ENCODE measurements at places on chromosomes 16 and 17.

GRCh38 chr16:74322301-74322710 lies 25.7 kb downstream of the PSMD7 start:
- H3K4me3 ChIP-seq = no peak overlapping the region

DNA sequence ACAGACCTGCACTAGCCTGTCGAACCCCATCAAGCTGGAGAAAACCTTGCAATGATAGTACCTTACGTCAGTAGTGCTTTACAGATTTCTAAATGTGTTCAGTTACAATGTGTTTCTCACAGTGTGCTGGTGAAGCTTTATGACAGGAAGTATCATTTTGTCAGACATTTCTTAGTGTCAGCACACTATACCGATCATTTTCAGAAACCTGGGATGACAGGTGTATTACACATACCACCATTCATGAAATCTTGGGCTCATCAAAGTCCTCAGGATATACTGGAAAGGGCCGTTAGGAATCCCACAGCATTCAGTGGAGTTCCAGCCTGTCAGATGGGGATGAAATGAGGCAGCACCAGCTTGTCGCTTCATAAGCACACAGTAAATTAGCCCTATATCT lies 27.3 kb downstream of the TTC19 start:
- no peaks in the 10 kb centered on the region for H3K4me1 ChIP-seq
- no peak overlapping the region for H3K4me3 ChIP-seq
- H3K36me3 ChIP-seq = no peaks in the 10 kb centered on the region
- DNase-seq = no peak

GRCh38 chr17:56665864-56666263 lies 72.4 kb downstream of the NOG start:
- no peak overlapping the region for H3K27ac ChIP-seq
- H3K27me3 ChIP-seq = no peaks in the 10 kb centered on the region
- DNase-seq = no peak
- H3K36me3 ChIP-seq = no peaks in the 10 kb centered on the region

GRCh38 chr17:6461792-6462524 lies 17.7 kb downstream of the PIMREG start:
- H3K27me3 ChIP-seq = no peaks in the 10 kb centered on the region
- H3K4me3 ChIP-seq = no peak overlapping the region
- DNase-seq = no peak
- H3K27ac ChIP-seq = no peak overlapping the region

DNA sequence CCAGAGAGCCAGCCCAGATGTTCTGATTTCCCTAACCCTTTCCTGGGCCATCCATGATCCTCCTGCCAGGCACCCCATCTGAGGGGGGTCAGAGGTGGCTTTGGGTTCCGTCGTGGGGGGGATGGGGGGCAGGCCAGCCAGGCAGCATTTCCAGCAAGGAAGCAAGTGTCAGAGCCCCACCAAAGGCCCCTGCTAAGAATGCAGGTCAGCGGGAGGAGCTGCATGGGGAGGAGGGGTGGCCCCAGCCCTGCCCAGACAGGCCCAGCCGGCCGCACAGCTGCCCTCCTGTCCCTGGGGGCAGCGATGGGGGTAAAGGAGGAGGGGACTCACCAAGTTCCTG lies 2.3 kb upstream of the SCRN2 start:
- H3K36me3 ChIP-seq = no peaks in the 10 kb centered on the region
- peaks cover 7% of the 10 kb centered on the region for H3K4me1 ChIP-seq
- no peak overlapping the region for H3K4me3 ChIP-seq
- H3K27ac ChIP-seq = no peak overlapping the region
- no peak for DNase-seq

GRCh38 chr16:49800876-49801275 lies 55.0 kb downstream of the ZNF423 start:
- H3K27me3 ChIP-seq = no peaks in the 10 kb centered on the region
- DNase-seq = no peak
- no peak overlapping the region for H3K4me3 ChIP-seq
- no peak overlapping the region for H3K27ac ChIP-seq
- H3K4me1 ChIP-seq = no peaks in the 10 kb centered on the region

GRCh38 chr16:12575288-12575687 lies 228.4 kb downstream of the CPPED1 start:
- no peak for DNase-seq
- no peaks in the 10 kb centered on the region for H3K4me1 ChIP-seq
- H3K36me3 ChIP-seq = no peaks in the 10 kb centered on the region
- H3K27ac ChIP-seq = no peak overlapping the region
- no peaks in the 10 kb centered on the region for H3K27me3 ChIP-seq

- peak overlapping the region; percentile 75 for H3K27ac ChIP-seq
- H3K27me3 ChIP-seq = no peaks in the 10 kb centered on the region
- H3K4me3 ChIP-seq = no peak overlapping the region
- no peak for DNase-seq
Measured at GRCh38 chr16:27515874-27516353, 33.8 kb downstream of the GTF3C1 start.

- no peaks in the 10 kb centered on the region for H3K4me1 ChIP-seq
- H3K27me3 ChIP-seq = no peaks in the 10 kb centered on the region
- H3K4me3 ChIP-seq = no peak overlapping the region
Measured at GRCh38 chr16:85454171-85454872, 158.8 kb upstream of the GSE1 start.

GRCh38 chr16:71927383-71927782 lies 32.1 kb downstream of the IST1 start:
- peak; percentile 42 for DNase-seq
- H3K4me3 ChIP-seq = no peak overlapping the region
- H3K27ac ChIP-seq = peak overlapping the region; percentile 39
- no peaks in the 10 kb centered on the region for H3K36me3 ChIP-seq
- H3K4me1 ChIP-seq = no peaks in the 10 kb centered on the region
- H3K27me3 ChIP-seq = no peaks in the 10 kb centered on the region

DNA sequence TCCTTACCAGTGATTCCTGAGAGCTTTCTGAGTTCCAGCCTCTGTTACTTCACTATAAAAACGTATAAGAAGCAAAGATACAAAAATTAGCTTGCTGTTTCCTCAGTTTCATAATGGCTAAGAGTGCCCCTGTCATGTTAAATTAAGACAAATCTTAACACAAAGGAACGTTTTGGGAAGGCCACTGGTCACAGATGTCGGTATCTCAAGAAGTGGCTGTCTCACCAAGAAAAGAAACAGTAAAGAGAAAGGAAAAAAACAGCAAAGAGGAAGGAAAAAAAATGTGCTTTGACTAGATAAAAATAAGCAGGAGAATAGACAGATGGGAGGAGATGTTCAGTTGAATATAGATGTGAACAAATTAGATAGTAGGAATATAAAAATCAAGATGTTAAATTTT lies 94.8 kb upstream of the AKTIP start:
- no peaks in the 10 kb centered on the region for H3K4me1 ChIP-seq
- no peak for DNase-seq
- H3K27me3 ChIP-seq = no peaks in the 10 kb centered on the region
- H3K36me3 ChIP-seq = no peaks in the 10 kb centered on the region
- H3K27ac ChIP-seq = no peak overlapping the region
- no peak overlapping the region for H3K4me3 ChIP-seq

GRCh38 chr16:12320298-12320706 lies 343.8 kb downstream of the SNX29 start:
- no peaks in the 10 kb centered on the region for H3K27me3 ChIP-seq
- no peak overlapping the region for H3K4me3 ChIP-seq
- H3K27ac ChIP-seq = no peak overlapping the region
- no peak for DNase-seq
- no peaks in the 10 kb centered on the region for H3K36me3 ChIP-seq

GRCh38 chr16:78198288-78198687 lies 98.8 kb downstream of the WWOX start:
- no peaks in the 10 kb centered on the region for H3K36me3 ChIP-seq
- no peak overlapping the region for H3K4me3 ChIP-seq
- no peak for DNase-seq
- H3K4me1 ChIP-seq = no peaks in the 10 kb centered on the region
- H3K27ac ChIP-seq = no peak overlapping the region

DNA sequence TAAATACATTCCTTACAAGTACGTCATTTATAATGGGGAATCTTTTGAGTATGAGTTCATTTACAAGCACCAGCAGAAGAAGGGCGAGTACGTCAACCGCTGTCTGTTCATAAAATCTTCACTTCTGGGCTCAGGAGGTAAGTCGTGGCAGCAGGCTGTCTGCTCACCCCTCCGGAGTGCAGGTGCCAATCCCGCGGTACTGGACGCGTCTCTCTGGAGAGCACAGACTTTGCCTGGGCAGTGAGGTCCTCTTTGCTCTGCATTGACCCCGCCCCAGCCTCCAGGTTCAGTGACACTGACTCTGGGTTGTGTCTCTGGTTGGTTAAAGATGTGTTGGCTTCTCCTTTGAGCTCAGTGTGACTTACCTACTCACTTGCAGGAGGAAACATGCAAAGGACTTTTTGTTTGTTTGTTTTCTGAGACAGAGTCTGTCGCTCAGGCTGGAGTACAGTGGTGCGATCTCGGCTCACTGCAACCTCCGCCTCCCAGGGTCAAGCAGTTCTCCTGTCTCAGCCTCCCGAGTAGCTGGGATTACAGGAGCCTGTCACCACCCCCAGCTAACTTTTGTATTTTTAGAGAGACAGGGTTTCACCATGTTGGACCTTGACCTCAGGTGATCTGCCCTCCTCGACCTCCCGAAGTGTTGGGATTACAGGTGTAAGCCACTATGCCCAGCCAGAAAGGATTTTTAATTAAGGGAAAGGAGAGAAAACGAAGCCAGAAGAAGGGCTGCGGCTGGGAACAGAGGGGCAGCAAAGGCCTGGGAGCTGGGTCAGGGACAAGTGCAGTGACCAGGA lies 31.2 kb downstream of the RNF213 start:
- H3K4me1 ChIP-seq = no peaks in the 10 kb centered on the region
- no peaks in the 10 kb centered on the region for H3K27me3 ChIP-seq
- no peak overlapping the region for H3K27ac ChIP-seq
- no peak overlapping the region for H3K4me3 ChIP-seq
- peaks cover 13% of the 10 kb centered on the region for H3K36me3 ChIP-seq

DNA sequence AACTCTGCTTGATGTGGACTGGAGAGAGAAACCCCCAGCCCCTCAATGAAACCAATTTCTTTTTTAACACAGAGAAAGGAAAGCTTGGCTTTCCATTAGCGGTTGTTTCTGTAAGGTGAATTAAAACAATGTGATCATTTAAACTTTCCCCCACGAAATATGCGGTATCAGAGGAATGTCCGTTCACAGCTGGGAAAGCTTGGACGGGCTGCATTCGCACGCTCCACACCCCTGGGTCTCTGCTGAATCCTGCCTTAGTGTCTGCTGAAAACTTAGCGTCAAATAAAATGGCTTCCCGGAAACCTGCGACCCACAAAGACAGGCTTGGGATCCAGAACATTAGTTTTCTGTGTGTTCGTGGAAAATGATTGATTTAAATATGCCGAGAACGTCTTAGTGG lies 71.7 kb downstream of the C16orf95 start:
- H3K4me1 ChIP-seq = no peaks in the 10 kb centered on the region
- H3K27me3 ChIP-seq = no peaks in the 10 kb centered on the region
- no peaks in the 10 kb centered on the region for H3K36me3 ChIP-seq
- DNase-seq = no peak
- no peak overlapping the region for H3K27ac ChIP-seq
- no peak overlapping the region for H3K4me3 ChIP-seq

GRCh38 chr16:89326721-89327120 lies 109.2 kb downstream of the ZNF778 start:
- no peaks in the 10 kb centered on the region for H3K36me3 ChIP-seq
- H3K4me3 ChIP-seq = no peak overlapping the region
- H3K4me1 ChIP-seq = peaks cover 10% of the 10 kb centered on the region
- H3K27ac ChIP-seq = peak overlapping the region; percentile 31
- no peak for DNase-seq
- H3K27me3 ChIP-seq = no peaks in the 10 kb centered on the region

- DNase-seq = no peak
- no peak overlapping the region for H3K27ac ChIP-seq
- H3K4me1 ChIP-seq = no peaks in the 10 kb centered on the region
- H3K4me3 ChIP-seq = no peak overlapping the region
- H3K36me3 ChIP-seq = peaks cover 19% of the 10 kb centered on the region
Measured at GRCh38 chr16:1643521-1643920, 31.4 kb downstream of the CRAMP1 start.

DNA sequence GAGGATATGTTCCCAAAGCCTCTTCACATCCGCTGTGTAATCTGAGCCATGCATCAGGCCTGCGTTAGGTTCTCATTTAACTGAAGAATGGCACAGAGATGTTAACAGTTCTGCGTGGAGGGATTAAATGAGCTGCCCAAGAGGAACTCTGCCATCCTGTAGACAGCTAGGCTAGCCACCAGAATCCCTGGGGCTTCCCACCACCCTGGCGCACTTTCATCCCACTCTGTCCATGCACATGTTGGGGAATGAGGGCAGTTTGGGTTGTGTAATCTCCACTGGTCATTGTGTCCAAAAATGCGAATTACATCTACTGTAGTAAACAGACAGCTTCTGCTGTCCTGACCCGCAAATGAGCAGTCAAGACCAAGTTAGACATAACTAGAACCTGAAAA lies 1.0 kb upstream of the GLG1 start:
- H3K36me3 ChIP-seq = no peaks in the 10 kb centered on the region
- no peak overlapping the region for H3K4me3 ChIP-seq
- no peaks in the 10 kb centered on the region for H3K27me3 ChIP-seq

All from prostate gland (tissue), 2 donors.